Stimulated activated CD8-positive, alpha-beta memory T cell treated with anti-CD3 and anti-CD28 coated beads, Interleukin-15, amount 100 ng/mL, for 24 hours (primary cell): ENCODE measurements at places on chromosomes 4 and X.

DNA sequence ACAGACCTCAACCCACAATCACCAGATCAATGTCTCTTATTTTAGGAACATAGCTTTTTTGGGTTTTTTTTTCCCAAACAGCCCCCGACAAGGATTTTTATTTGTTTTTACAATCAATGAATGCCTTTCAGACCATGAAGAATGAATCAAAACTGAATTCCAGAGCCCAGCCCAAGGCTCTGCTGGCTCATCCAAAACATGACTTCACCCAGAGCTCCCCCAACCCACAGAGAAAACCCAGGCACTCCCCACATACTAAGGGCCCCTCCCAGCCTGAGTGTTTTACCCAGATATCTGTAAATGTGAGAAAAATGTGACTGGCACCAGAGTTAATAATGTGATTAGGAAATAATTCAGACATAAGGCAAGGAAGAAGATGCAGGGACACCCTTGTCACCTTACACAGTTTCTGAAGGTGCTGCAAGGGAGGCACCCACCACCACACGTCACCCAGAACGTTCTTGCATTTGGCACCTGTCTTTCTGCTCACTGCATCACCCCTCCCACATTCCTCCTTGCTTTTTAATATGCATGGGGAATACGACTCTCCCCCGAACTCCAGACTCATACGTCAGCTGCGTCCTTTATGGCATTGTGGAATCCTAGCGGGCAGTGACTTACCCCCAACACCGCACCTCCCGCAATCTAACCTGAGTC, 47.8 kb upstream of the C4orf50 start:
- no peak for DNase-seq

GRCh38 chr4:23814996-23815660, 74.7 kb downstream of the PPARGC1A start:
- no peak for DNase-seq

DNA sequence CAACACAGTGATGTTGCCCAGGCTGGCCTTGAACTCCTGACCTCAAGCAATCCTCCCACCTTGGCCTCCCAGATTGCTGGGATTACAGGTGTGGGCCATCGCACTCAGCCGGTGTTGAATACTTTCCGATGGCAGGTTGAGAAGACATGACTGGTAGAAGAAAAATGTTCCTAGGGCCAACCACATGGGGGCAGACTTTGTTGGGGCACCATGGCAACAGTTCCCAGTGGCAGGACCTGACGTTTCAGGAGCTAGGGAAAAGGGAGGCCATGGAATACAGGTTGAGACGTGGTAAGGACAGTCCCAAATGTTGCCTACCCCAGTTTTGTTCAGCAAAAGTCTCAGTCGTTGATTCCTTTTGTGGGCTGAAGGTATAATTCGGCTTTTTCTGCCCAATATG, 134.6 kb downstream of the ASMT start:
- DNase-seq = no peak

GRCh38 chrX:69034451-69034850, 130.8 kb downstream of the PJA1 start:
- DNase-seq = no peak

- no peak for DNase-seq
Observed at GRCh38 chrX:38817004-38817703, 15.9 kb downstream of the MID1IP1 start.

DNA sequence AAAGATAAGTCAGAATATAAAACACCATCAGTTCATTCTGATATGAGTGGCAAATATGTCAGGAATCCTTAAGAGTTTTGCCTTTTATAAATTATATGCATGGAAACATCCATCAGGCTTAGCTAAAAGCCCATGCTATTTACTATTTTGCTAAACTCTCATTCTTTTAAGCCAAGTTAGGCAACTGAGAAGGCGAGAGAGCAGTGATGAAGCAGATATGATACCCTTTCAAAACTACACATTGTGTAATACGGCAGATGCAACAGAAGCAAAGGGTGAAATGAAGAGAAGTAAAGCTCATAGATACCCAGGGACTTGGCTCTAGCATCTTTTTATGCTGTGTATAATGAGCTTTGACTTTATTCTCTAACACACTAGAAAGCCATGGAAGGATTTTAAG, 95.8 kb downstream of the SLIT2 start:
- no peak for DNase-seq

DNA sequence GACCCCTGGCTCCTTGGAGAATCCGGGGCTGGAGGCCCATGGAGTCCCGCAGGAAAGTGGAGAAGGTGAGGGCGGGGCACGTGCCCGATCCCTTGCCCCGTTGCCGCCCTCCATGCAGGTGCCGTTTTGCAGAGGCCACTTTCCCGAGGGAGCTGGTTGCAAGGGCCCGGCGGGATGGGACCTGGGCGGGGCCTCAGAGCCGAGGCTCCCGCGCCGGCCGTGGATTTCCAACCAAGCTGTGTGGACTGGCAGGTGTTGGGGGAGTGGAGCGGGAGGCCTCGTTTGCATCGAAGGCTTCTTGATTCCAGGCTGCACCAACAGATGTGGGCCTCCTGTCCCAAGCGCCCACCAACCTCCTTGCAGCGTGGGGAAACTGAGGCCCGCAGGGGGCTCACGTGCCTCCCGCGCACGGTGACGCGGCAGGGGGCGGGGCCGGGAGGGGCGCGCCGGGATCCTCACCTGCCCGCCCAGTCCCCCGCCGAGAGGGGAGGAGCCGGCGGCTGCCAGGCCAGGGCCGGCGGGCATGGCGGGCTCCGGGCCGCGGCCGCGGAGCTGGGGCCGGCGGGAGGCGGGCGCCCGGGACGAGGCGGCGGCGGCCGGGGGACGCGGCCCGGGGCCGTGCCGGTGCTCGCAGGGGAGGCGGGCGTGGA, 24.9 kb downstream of the SH3BP2 start:
- no peak for DNase-seq

GRCh38 chrX:5718651-5719050, 510.0 kb downstream of the NLGN4X start:
- DNase-seq = no peak

- no peak for DNase-seq
Observed at GRCh38 chr4:147794787-147795413, 63.0 kb downstream of the ARHGAP10 start.

DNA sequence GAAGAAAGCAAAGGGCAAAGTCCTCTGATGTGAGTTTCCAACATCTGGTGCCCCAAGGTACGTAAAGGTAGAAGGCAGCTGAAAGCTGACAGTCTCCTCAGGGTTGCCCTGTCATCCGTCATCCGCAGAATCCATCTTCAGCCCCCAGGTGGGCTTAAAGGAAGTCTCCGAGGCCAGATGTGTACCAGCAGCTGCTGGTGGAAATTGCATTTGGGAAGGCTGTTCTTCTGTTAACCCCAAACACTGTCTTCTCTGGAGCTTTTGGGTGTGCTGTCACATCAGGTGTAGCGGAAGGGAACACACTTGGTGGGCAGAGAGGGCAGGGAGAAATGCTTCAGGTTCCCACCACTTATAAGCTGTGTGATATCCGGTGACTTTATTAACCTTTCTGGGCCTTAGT, 310.0 kb upstream of the GATB start:
- DNase-seq = no peak

DNA sequence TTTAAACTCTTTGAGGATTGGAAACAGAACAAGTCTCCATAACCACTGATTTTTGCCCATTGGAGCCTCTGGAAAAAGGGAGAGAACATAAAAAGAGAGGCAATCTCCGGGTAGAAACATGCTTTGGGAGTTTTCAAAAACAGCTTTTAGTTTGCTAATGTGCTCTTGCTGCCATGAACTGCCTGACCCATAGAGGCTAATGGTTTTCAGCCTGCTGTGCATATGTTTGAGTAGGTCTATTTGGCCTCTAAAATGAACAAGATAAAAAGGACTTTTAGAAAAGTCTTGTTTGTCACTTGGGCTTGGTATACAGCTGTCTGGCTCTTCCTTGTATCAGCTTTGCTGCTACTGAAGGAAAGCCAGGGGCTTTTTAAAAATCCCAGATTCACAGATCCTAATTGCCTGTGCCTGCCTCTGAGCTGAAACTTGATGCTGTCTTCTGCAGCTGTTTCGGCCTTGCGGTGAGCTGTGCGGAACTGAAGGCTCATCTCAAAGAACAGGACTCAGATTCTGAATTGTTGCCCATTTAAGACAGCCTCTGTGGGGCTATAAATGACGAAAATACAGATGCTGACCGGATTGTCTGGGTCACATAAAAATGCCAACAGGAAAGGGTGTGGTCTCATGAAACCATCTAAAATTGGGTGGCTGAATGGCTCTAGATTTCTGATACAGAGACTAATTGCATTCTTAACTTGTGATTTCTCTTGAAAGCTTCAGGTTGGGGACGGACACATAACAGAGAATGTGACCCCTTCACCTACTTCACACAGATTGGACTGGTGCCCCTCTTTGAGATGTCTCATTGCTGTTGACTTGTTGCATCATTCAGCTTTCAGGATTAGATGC, 18.4 kb upstream of the ZNF41 start:
- DNase-seq = no peak

GRCh38 chrX:9668537-9668936, 97.1 kb downstream of the GPR143 start:
- no peak for DNase-seq

GRCh38 chr4:99180382-99181070, 36.4 kb upstream of the ADH4 start:
- no peak for DNase-seq

- DNase-seq = no peak
Observed at GRCh38 chr4:3605491-3605890, 73.3 kb upstream of the LRPAP1 start.

DNA sequence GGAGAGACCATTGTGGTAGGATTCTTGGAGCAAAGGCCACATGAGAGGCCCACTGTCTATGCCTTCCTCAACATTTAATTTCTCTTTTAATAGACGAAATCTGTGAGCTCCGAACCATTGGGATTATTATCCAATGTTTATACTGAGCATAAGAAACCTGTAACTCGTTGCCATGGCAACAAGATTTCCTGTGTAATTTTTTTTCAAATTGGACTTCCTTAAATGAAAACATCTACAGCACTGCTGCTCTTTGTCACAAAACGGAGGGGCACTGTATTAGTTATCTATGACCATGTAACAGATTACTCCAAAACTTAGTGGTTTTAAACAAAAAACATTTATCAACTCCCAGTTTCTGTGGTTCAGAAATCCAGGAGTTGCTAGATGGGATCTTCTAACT, 38.7 kb downstream of the PPP1R2C start:
- DNase-seq = no peak

DNA sequence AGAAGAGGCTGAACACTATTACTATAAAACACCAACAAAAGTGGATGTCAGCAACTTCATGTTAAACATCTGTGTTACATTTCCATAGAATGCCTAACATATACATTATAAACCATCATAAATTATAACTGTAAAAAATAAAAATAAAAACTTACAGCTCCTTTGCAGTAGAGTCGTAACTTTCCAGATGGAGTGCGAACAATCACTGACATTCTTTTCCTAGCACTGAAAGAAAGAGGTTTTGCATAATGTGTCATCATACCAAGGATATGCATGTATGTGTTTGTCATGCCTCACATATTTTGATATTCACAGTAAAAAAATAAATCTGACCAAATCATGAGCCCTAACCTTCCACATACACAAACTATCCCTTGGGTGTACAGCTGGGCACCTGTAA, 113.1 kb downstream of the ATP8A1 start:
- DNase-seq = no peak

GRCh38 chr4:186621959-186622553, 66.7 kb upstream of the MTNR1A start:
- no peak for DNase-seq

DNA sequence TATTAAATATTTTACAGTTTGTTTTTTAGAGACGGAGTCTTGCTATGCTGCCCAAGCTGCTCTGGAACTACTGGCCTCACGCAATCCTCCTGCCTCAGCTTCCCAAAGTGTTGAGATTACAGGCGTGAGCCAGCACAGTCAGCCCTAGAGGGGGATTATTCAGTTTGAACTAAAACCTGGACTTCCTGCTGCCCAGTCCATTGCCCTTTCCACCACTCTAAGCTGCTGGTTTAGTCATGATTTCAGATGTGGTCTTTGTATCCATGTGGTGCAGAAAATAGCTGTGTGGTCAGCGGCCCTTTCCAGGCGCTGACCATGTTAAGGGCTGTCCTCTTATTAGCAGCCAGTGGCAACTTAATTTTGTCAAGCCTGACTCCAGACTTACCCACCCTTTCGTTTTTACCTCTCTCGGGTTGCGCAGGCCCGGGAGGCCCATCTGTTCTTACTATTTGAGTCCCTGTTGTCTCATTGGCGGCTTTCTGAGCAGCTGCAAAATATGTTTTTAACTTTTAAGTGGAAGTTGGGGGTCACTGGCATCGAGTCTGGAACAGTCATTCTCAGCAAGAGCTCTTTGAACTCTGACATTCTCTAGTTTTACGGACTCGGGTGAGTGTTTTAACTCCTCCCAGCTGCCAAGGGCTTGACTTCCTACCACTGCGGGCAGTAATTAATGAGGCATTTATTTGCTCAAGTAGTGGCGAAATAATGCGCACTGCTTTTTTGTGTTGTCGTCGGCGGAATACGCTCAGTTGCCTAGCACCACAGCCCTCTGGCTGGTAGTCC, 773 bp upstream of the VMA21 start:
- no peak for DNase-seq

DNA sequence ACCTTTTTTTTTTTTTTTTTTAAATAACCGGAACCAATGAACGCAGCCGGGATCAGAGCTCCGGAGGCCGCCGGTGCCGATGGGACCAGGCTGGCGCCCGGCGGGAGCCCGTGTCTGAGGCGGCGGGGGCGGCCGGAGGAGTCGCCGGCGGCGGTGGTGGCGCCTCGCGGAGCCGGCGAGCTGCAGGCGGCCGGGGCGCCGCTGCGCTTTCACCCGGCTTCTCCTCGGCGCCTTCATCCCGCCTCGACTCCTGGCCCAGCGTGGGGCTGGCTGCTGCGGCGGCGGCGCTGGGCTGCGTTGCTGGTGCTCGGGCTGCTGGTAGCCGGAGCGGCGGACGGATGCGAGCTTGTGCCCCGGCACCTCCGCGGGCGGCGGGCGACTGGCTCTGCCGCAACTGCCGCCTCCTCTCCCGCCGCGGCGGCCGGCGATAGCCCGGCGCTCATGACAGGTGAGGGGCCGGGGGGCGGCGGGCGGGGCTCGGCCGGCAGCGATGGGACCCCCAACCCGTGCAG, 337 bp downstream of the STIM2 start:
- peak; percentile 30 for DNase-seq
